Tongue (tissue), 3 donors: ENCODE measurements at places on chromosomes 6 and 20. TPM values are rescaled to one million over a fixed set of nuclear protein-coding genes. Genes with fewer than 3 reads are reported as not detected.

- no peak for DNase-seq
Observed at GRCh38 chr6:100101644-100102043, 107.6 kb upstream of the MCHR2 start.

DNA sequence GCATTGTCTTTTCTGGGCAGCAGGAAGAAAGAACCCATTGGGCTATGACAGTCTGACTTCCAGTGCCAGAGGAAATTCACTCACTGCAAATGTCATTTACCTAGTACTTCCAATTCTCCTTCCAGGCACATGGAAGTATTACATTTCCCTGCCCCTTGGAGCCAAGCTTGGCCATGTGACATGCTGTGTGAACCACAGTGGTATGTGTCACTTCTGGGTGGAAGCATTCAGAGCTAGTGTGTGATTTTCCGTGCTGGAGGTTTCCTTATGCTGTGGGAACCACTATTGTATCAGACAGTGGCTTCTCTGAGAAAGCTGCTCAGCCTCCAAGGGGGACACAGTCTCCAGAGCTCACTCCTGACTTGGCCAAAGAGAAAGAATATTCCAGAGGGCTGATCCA lies 387.6 kb downstream of the CDC5L start:
- DNase-seq: no peak

Gene HRH3
- 0.62 TPM for total RNA-seq

Gene CGA
- total RNA-seq: 1.9 TPM

- no peak for DNase-seq
Observed at GRCh38 chr6:83424392-83425018, 6.3 kb downstream of the ME1 start.

Gene TRDN
- total RNA-seq: 249 TPM

DNA sequence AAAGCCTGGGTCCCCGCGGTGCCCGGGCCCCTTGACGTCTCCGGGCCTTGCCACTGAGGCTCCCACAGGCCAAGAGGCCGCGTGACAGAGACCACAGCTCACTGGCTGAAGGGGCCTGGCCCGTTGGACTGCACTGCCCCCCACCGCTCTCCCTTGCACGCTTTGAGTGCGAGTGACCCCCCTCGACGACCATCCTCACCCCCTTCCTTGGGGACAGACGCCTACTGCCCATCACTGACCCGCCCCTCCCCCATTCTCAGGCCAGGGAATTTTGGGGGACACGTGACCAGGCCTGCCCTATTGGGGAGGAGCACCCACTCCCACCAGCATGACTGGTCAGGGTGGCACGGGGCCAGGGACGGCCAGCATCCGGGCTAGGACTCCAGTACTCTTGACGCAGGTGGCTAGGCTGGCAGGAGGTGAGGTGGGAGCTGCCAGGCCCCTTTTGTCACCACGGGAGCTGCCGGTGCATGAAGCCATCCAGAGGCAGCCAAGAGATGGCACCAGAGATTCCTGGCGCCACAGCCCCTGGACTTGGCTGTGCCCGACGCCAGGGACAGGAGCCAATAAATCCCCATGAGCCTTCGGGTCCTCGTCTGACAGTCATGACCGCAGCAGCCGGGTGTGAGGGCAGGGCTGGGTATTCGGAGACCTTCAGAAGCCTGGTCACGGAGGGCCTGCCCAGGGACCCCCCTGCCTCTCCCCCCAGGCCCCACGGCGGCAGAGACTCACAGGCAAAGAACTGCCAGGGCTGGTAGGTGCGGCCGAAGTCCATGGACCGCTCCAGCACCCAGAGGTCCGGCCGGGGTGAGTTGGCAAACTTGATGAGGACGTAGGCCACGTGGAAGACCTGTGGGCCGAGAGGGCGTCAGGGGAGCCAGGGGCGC lies 14.5 kb downstream of the LAMA5 start:
- DNase-seq: peak; percentile 71

Gene SNAI1
- 0.31 TPM for total RNA-seq

GRCh38 chr6:11760015-11760473 lies 18.6 kb downstream of the ADTRP start:
- DNase-seq: no peak

Gene MUCL3
- total RNA-seq: not detected

GRCh38 chr6:65627015-65627414 lies 80.0 kb downstream of the EYS start:
- no peak for DNase-seq

DNA sequence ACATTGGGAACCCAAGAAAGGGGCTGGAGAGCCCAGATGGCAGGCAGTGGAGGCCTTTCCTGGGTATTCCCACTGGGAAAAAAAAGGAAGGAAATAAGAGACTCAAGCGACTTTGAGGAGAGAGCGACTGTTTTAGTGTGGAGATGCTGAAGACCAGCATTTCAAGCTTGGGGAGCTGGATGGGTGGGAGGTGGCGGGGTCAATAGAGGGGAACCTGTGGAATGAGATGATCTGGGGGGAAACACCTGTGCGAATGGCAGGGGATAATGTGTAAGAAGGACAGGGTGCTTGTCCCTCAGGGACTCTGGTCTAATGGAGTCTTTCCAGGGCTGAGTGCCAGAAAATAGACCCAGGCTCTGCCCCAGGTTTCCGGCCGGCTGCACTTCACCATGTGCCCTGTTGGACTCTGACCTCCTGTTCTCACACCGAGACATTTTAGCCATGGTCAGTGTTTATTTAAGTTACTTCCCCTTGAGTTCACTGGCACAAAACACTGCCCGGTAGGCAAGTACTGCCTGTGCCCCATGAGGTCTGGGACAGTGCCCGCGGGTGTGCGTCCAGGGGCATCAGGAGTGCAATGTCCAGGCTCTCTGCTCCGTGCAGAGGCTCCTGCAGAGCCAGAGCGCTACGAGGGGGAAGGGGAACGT lies 50.4 kb upstream of the NKX2-2 start:
- DNase-seq: no peak

Gene KCNQ5
- 6.5 TPM for total RNA-seq

Gene GABRR2
- 1.2 TPM for total RNA-seq

DNA sequence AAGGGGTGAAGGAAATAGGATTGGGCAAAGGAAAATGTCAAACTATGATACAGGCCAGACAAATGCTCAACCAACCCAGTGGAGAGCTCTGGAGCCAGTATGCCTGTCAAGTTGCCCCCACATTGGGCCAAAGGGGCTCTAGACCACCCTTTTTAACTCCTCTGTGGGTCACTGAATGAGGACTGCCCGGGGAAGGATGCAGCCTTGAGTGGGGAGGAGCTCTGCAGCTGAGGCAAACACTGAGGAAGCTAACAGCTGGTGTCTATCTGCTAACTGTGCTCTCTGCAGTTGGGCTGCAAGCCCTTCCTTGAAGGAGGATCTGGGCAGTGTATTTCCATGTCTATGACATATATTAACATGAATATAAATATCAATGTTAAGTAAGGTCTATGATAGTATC lies 98.4 kb upstream of the PRSS16 start:
- peak; percentile 32 for DNase-seq

DNA sequence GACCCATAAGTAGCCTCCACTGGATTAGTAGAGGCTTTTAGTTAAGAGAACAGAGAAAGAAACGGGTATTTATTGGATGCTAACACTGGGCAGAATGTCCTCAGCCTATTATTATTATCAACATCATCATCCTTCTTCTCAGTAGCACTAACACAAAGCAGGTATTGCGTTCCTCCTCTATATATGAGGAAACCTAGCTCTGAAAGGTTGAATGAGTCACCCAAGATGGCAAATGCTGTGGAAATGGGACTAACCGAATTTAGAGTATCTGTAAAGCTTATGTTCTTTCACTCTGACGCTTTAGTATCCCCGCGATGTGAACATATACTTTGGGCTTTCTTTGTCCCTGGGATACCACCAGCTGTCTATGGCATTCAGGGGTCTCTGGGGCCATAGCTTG lies 77.0 kb downstream of the ADTRP start:
- no peak for DNase-seq

Gene SLC44A4
- 1.7 TPM for total RNA-seq

DNA sequence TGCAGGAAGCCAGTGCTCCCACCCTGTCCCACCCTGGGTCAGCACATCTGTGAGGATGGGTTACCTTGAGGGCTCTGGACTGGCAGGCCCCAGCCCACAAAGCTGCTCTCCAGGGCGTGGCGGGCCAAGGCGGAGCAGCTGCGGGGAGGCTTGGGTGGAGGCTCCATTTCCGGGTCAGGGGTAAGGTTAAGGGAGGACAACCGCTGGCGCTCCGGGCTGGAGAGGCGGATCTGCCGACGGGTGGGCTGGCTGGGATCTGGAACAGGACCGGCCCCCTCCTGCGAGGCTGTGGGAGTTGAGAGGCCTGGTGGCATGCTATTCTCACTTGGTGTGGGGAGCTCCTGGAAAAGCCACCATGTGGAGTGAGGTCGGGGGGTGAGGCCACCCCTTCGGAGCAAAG lies 5.5 kb downstream of the SMPD2 start:
- no peak for DNase-seq

Gene EEF1E1
- 53.4 TPM for total RNA-seq
